ENCODE measurements at places on chromosomes 4 and X.

DNA sequence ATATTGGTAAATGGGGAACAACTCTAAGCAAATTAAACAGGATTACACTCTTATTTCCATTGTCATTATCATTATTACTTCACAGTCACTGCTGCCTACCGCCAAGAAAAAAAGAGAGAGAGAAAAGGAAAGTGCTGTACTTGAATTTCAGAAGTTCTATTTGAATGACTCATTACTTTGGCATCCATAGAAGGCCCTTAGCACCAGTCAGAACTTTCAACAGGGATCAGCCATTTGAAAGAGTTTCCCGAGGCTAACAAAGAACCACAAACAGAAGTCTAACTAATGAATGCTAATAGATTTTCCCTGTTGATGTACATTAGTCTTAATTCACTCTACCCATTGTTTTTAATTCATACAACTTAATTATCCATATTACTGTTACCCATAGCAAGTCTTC lies 116.3 kb downstream of the SHROOM4 start:
- DNase-seq: no peak

GRCh38 chr4:150082241-150082640 lies 4.0 kb downstream of the DCLK2 start:
- DNase-seq: no peak

GRCh38 chr4:169485791-169486742 lies 126.3 kb downstream of the NEK1 start:
- no peak for DNase-seq

DNA sequence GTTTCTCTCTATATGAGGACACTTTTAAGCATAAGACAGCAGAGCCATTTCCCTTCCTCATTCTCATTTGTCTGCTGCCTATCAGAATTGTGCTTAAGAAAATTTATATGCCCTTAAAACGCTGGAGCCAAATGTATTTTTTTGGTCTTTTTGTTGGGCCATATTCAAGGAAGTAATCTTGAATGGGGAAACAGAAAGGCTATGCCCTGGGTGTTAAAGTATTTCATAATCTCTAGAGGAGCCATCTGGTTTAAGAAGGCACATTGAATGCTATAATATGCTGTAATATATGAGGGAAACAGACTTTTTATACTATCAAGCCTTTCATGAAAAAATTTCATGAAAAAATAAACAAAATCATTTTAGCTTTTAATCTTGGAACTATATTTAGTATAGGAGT lies 4.3 kb downstream of the DMD start:
- no peak for DNase-seq

DNA sequence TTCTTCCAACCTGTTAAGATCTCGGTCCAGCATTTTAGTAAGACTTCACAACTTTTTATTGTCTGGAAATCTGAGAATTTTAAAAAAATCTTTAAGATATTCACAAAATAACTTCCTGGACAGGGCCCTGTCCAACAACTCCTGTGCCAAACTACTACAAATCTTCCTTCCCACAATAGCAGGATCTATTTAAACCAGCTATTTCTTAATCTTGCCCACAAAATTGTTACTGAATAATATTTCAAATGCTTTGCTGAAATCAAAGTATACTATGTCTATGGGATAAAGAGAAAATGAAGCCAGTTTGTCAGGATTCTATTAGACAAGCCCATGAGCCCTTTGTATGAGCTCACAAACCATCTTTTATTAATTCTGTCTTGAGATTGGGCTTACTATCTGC lies 104.1 kb upstream of the DDIT4L start:
- DNase-seq: no peak

- DNase-seq: no peak
Observed at GRCh38 chr4:184544788-184545409, 70.5 kb upstream of the IRF2 start.

- no peak for DNase-seq
Observed at GRCh38 chr4:145452447-145453162, 29.0 kb upstream of the SMAD1 start.

- no peak for DNase-seq
Observed at GRCh38 chrX:115642895-115643530, 82.0 kb downstream of the PLS3 start.

- DNase-seq: no peak
Observed at GRCh38 chr4:181793096-181793495, 450.1 kb upstream of the TENM3 start.

GRCh38 chr4:114273238-114273637 lies 293.8 kb upstream of the ARSJ start:
- no peak for DNase-seq

- no peak for DNase-seq
Observed at GRCh38 chr4:150821641-150822040, 193.4 kb downstream of the LRBA start.

DNA sequence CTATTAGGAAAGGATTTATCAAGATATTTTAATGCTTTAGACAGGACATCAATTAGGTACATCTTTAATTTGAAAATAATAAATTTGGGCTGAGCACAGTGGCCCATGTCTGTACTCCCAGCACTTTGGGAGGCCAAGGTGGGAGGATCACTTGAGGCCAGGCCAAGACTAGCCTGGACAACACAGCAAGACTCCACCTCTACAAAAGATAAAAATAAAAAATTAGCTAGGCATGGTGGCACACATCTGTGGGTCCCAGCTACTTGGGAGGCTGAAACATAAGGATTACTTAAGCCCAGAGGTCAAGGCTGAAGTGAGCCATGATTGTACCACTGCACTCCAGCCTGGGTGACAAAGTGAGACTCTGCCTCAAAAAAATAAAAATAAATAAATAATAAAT lies 59.6 kb upstream of the IRF2 start:
- no peak for DNase-seq

DNA sequence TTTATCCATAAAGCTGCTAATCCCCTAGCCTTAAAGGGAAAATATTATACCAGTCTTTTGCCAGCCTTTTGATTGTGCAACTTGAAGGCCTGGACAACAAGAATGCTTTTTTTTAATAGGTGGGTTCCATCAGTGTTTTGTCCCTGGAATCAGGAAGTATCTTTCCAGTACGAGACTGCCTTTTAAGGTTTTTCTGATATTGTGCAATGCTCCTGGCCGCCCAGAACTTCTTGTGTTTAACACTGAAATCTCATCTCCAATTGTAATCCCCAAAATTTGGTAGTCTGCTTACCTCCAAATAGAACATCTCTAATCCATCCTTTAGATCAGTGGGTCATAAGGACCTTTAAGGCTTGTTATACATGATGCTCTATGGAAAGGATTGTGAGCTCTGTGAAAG lies 256.7 kb downstream of the NAF1 start:
- DNase-seq: no peak

- DNase-seq: no peak
Observed at GRCh38 chr4:8503801-8504200, 63.2 kb downstream of the TRMT44 start.

DNA sequence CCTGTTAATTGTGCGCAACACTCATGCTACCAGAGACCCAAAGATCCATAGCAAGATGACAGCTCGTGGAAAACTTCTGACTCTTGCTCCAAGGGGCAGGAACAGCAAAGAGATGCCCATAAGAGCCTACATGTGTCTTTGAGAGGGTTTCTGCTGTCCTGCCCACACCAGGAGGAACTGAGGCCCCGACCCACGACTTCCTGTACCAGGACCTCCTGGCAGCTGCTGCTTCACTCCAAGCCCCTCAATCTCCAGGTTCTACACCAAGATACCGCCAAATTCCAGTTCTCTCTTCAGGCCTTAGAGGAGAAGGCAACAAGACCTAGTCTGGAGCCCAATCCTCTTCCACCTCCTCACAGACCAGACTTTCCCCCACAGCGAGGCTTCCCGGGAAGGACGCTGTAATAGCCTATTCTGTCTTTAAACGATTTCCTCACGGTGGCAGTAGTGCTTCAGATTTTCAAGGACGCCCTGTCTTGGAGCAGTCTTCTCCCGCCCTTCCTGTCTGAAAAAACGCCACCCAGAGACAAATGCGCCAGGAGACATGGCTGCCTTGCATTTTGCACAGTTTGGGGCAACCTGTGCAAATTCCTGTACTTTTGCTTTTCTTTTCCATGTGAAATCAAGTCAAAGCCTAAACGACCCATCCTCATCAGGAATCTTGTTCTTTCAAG lies 230.2 kb upstream of the STK26 start:
- no peak for DNase-seq

DNA sequence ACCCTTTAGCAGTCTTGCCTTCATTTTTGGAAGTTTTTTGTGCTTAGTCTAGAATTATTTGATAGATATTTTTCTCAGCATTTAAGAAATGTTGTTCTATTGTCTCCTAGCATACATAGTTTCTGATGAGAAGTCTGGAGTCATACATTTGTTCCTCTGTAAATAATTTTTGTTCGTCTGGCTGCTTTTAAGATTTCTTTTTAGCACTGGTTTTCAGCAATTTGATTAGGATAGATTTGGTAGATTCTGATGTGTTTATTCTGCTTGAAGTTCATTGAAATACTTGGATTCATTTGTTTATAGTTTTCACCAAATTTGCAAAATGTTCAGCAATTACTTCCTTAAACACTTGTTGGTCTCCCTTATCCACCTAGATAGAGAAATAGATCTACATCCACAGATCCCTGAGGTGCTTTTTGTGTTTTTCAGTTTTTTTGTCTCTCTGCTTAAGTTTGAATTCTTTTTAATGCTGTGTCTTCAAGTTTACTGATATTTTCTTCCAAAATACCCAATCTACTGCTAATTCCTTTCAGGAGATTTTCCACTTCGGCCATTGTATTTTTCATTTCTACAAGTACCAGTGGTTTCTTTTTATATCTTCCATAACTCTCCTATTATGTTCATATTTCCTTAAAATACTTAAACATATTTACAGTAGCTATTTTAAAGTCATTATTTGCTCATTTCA lies 64.9 kb downstream of the ABLIM2 start:
- DNase-seq: no peak

DNA sequence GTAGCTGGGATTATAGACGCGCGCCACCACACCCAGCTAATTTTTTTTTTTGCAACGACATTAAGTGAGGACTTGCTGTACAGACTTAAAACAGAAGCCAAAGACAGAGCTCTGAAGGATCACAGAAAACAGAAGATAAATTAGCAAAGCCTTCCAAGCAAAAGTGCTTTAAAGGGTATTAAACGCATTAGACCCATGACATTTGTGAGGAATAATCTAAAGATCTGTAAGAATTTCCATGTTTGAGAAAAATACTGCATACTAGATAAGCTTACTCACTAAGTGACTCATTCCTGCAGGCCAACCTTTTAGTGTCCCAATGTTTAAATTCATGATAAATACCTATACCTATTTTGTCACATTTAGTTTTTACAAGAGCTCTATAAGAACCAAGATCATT lies 27.4 kb downstream of the SMARCA1 start:
- DNase-seq: no peak

DNA sequence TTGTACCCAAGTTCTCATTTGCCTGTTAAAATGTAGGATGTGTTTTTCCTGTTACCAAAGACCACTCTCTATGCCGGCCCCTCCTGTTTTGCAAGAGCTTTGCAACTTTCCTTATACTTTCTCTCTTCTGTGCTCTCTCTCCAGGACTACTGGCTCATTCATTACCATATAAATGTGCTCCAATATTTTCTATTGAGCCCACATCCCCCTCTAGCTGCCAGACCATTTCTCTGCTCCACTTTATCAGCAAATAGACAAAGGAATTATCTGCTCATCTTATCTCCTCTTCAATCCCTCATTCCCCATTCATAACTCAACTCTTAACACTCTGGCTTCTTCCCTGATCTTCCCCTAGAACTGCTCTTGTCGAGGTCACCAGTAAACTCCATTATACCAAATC lies 33.6 kb downstream of the RPGR start:
- no peak for DNase-seq

DNA sequence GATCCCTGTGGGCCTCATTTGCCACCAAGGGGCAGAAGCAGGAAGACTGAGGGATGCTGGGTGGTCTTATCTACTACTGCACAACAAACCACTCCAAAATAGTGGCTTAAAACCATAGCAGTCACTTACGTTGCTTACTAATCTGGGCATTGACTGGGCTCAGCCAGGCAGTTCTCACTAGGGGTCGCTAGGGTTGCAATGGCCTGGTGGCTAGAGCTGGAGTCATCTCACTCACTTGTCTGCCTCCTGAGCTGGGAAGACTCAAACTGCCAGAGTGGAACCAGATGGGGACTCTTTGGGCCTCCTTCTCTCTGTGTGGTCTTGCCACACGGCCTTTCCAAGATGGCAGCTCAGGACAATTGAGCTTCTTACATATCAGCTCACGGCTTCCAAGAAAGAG lies 216.3 kb upstream of the BCOR start:
- DNase-seq: no peak

DNA sequence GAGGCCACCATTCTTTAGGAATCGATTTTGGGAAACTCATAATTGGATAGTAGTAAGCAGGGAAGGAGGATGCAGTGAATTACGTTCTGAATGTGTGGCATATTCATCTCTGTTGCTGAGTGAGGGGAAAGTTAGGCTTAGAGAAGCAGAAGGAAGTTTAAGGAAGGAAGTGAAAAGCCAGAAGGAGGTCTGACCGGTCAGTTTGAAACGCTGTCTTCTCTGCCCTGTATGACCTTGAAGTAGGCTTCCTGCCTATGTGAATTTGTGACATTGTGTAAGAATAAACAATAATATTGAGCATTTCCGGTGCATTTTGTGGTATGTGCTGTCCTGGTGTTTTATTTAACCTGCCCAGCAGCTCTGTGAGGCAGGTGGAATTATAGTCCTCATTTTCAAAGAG lies 67.3 kb downstream of the PDLIM5 start:
- DNase-seq: no peak

DNA sequence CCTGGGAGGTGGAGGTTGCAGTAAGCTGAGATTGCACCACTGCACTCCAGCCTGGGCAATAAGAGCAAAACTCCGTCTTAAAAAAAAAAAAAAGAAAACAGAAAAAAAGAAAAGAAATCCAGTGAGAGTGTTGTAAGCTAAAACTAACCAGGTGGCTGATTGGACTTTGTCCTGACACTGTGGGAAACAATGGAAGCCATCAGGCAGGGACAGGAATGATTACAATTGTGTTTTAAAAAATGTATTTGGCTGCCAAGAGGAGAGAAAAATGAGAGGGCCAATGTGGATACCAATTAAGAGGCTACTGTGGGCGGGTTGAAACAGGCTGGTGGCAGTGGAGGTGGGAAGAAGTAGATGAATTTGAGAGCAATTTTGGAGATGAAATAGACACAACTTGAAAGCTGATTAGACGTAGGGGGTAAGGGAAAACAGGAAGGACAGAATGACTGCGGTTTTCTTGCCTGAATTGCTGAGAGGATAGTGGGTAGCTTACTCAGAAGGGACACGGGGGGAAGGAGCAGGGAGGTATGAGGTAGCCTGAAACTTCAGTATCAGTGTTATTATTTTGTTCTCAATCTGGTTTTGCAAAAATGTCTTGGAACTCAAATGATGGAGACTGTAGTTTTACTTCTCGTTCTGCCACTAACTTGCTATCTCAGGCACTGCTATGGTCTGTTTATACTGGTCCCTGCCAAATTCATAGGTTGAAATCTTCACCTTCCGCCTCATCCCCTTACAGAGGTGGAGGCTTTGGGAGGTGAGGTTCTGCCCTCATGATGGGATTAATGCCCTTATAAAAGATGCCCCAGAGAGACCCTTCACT lies 45.6 kb upstream of the CHRNA9 start:
- DNase-seq: no peak

DNA sequence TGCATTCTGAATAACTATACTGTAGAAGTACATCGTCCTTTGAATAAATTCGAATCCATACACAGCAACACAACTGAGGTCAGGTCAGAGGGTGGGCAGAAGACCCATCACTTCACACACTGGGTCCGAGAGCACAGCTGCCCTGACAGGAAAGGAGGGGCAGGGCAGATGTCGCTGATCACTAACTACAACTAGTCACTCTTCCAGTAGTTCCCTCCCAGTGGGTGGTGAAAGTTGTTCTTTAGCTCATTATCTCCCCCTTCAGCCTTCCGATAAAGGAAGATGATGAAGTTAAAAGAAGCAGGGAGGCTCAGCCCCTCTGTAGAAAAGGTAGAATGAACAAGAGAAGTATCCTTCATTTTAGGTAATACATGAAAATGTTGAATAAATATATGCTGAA lies 278.9 kb downstream of the INPP4B start:
- no peak for DNase-seq
